Left colon (tissue), 2 donors: ENCODE measurements at places on chromosomes 5 and 9. TPM values are rescaled to one million over a fixed set of nuclear protein-coding genes. Genes with fewer than 3 reads are reported as not detected.

The ZNF622 gene
- total RNA-seq, result 41.7 TPM

The PTPRD gene
- 107 TPM for total RNA-seq

The PDE6A gene
- total RNA-seq, result 4.7 TPM

The NR4A3 gene
- 0.61 TPM for total RNA-seq

- no peak for DNase-seq
These were observed 4.3 kb downstream of the TRAF2 start for GRCh38 chr9:136890661-136891060.

DNA sequence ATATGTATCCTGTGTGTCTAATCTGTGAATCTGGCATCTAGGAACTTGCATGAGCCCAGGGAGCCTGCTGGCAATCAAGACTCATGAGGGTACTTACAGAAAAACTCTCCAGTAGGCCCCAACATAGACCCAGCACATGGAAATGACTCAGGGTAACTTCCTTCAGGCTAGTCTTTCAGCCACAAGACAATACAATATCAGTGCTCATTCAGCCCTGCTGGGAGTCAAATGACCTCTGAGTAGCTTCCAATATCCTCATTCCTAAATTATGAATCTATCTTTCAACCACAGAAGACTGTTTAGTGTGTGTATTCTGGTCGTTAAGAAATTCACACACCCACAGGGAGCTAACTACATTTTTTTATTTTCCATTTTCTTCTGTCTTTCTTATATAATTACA is 1273.0 kb downstream of the EFNA5 start:
- DNase-seq, result no peak

DNA sequence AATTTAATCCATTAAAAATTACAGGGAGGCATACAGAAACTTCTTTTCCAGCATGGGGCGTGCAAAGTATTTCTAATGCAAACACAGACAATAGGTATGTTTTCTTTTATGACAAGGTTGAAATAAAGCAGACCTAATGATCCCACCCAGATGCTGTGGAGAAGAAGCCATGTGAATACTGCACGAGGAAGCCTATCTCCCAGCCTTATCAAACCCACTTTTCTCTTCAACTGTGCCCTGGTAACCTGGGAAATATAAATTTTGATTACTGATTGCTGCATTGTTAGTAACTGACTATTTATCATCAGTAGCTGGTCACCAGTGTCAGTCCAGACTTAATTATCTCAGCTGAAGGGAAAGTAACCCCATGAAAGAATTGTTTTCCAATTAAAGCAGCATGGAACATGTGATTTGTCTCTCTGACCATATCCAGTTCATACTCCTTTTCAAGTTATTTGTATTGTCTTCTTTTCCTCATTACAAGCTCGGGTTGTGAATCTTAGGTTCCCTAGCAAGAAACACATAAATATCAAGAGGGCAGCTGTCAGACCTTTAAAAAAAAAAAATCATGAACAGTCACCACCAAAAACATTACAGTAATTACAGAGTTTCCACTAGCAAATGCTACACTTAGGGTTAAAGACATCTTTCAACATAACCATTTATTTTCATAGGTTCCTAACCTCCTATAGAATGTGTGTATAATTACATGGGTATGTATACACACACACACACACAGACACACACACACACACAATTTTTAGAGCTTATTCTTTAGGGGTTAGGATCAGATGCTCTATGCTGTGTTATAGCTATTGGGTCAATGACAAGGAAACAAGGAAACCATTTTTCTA is 50.3 kb downstream of the SEMA6A start:
- DNase-seq, result no peak

DNA sequence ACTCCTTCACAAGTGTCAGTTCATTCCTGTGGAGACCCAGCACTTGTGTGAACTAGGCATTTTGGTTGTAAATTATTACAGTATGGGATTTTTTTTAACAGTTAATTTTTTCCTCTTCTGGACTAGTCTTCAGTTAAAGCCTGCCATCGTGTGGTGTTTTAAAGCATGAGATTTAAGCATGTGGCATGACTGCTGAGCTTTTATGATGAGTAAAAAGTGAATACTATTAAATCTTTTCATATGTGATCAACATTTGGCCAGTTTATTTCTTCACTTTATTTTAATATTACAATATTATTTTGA is 25.0 kb downstream of the LMNB1 start:
- no peak for DNase-seq

- no peak for DNase-seq
These were observed 37.8 kb downstream of the OXCT1 start for GRCh38 chr5:41832430-41832829.

DNA sequence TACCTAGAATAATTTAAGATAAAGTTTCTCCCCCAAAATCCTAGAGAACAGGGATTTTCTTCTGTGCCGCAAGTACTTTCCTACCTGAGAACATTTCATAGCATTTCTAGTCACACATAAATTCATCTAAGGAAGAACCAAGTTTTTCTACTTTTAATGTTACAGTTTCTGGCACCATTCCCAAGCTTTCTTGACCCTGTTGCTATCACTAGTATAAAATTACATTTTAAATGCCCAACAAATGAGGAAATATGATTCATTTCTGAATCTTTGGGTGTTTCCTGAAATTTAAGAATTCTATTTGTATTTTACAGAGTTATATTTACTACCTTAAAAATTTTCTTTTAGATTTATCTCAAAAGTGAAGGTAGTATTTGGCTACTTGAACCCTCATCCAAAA is 137.8 kb downstream of the LPAR1 start:
- DNase-seq, result no peak

DNA sequence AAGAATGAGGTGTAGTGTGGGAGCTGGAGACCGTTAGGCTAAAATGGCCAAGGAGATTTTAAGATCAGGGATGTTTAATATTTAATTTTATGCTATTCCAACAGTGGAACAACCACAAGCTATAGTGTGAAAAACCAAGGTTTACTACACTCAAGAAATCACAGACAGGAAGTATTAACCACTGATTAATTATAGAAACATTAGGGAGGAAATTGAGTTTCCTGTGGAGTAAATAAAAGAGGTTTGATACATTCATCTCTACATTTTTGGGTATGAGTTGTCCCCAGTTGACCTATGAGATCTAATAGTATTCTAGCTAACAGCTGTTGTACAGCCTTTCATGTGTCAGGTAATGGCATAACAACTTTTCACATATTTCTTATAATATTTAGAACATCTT is 103.7 kb upstream of the MPDZ start:
- no peak for DNase-seq

GRCh38 chr9:16132513-16132912 is 579.7 kb downstream of the CCDC171 start:
- DNase-seq, result no peak

DNA sequence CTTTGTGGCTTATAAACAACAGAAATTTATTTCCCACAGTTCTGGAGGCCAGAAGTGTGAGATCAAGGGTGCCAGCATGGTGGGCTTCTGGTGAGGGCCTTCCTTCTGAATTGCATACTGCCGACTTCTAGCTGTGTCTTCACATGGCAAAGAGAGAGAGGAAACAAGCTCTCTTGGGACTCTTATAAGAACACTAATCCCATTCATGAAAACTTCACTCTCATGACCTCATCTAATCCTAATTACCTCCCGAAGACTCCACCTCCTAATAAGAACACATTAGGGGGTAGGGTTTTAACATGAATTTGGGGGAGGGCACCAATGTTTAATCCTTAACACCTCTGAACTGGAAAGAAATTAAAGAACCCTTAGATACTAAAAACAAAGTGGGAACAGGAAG is 75.9 kb upstream of the MINAR2 start:
- no peak for DNase-seq

GRCh38 chr9:121924700-121925099 is 168.4 kb downstream of the TTLL11 start:
- DNase-seq, result no peak

GRCh38 chr9:74960561-74960960 is 7.8 kb upstream of the C9orf40 start:
- no peak for DNase-seq

DNA sequence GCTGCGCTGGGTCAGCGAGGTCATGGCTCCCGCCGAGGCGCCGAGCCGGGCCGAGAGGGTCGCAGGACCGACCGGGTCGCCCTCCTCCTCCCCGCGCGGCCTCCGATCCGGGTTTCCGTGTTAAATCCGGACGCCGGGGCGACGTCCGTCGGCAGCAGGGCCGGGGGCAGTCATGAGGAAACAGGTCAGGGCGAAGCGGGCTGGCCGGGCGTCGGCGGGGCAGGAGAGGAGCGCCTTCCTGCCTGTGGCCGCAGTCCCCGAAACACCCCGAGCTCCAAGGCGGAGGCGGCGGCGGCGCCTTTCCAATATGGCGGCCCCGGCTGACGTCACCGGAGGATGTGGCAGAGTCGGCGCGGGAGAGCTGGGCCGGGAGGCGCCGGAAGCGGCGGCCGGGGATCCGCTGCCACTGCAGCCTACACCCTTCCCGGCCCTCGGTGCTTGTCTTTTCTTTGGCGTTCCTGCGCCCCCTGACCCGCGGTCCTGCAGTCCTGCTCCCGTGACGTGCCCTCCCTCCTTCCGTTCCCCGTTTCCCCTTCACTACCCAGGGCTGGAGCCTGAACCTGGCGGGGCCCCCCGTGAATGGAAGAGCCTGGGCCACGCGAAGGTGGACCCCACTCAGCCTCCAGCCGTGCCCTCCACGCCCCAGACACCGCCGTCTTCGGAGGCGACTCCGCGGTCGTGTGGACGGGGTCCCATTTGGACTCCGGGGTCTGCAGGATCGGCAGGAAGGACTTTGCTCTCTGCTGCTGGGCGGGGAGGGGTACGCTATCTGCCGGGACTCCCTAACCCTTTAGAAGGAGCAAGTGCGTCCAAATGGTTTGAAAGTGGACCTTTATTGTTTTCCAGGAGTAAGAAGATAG is at the start of gene GOLPH3:
Gene GOLPH3 (minus strand): TSS at position 309 of the 860 bp plus-strand sequence. CDS start 285 bp downstream, at position 24.
- peak; percentile 97 for DNase-seq

DNA sequence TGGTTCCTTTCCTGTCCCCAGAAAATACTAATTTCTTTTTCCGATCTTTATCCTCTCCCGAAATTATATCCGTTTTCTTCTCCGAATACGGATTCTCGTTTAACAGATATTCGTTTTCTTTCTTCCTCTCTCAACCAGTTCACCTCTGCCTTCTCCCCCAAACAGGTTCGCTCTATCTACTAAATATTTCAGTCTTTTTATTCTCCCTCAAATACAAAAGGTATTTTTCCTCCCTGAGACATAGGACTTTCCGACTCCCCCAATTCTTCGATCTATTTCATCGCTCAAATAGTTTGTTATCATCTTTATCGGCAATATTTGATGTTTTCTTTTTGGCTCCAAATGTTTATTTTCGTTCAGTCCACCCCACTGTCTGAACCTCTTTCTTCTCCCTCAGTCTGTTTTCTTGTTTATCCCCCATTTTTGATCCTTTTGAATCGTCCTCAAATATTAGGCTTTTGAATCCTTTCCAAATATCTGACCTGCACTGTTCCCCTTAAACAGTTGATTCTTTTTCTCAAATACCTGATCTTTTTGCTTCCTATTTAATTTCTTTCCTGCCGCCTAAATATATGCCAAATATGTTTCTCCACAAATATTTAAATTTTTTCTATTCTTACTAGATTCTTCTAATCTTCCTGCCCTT is 4.4 kb downstream of the PITX1 start:
- no peak for DNase-seq

GRCh38 chr9:71936066-71936465 is 24.6 kb downstream of the C9orf85 start:
- DNase-seq, result no peak

DNA sequence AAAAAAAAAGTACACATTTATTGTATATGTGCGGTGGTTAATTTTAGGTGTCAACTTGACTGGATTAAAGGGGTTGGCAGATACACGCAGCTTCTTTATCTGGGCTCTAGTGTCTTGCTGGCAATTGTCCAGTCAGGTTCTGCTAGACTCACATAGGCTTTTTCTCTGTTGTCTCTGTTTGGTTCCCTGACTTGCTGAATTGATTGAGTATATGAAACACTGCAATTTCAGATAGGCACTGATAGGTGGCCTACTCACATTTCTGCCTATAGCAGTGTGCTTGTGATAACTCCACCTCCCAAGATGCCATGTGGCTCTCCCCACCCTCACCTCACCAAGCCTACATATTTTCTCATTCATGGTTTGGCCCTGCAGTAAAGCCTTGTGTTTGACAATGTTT is 52.5 kb downstream of the AOPEP start:
- DNase-seq, result no peak

DNA sequence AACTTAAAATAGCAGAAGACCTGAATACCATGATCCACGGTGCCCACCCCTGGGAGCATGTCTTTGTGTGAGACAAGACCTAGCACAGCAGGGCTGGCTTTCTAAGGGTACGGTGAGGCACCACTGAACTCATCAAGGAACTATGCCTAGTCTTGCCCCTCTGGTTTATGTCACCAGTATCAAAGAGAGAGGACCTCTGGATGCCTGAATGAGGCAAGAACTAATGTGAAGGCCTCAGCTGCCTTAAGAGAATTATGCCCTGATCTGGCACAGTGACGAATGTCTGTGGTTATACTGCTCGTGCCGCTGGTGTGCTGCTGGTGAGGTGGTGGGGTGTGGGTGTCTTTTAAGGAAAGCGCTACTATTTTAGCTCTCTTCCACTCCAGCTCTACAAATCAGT is 23.0 kb downstream of the NREP start:
- no peak for DNase-seq

DNA sequence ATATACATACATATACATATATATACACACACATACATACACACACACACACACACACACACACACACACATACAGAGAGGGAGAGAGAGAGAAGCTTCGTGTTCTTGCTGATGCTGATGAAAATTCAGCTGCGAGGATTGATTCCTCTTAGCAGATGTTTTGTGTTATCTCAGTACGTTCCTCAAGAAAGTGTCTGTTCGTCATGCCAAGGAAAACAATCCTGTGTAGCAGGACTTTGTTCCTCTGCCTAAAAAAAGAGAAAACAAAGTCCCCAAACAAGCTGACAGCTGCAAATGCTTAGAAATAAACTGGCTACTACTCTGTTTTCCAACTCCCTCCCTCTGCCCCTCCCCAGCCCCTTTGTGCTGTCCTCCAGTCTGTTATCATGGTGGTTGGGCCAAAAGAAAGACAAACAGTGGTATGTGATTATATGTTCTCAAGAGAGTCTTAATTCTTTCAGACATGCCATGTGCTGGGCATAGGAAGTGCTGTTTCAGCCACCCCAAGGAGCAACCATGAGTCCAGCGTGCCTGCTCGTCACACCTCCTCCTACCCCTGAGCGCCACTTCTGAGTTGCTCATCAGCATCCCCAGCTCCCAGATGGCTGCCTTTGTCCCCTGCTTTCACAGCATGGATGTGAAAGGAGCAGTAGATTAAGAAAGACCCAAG is 71.5 kb upstream of the EQTN start:
- DNase-seq, result no peak
